ENCODE measurements at places on chromosomes 2 and 18.

- DNase-seq, result no peak
Observed at GRCh38 chr2:28352610-28353195, 40.0 kb upstream of the FOSL2 start.

DNA sequence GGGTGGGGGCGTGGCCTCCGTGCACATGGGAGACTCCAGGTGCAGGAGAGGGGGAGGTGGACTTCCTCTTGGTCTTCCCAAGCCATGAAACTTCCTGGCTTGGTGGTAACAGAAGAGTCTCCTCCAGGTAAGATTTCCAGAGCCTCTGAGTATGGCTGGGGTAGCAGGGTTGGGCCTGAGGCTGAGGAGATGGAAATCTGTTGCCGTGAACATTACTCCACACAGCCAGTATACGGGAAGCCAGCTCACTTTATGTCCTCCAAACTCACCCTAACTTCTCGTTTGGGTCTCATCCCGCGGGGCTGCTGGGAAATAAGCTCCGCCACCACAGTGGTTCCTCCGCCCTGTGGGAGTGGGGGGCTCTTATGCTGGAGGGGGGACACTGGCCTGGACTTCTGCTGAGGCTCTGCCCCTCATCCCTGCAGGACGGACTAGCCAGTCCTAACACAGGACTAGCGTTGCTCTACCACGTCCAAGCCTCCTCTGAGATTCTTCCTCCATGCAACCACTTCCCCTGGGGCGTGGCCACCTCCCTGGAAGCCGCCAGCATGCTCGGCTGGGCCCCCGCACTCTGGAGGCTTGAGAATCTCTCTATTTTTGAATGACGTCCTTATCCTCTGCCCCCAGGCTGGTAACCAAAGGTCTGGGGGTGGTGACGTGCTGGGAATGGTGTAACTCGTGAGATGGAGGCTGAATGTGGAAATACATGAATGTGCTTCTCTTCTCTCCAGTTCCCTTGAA is 777 bp upstream of the RAB17 start:
- DNase-seq, result no peak

- DNase-seq, result no peak
Observed at GRCh38 chr18:68769461-68769860, 28.4 kb upstream of the CCDC102B start.

DNA sequence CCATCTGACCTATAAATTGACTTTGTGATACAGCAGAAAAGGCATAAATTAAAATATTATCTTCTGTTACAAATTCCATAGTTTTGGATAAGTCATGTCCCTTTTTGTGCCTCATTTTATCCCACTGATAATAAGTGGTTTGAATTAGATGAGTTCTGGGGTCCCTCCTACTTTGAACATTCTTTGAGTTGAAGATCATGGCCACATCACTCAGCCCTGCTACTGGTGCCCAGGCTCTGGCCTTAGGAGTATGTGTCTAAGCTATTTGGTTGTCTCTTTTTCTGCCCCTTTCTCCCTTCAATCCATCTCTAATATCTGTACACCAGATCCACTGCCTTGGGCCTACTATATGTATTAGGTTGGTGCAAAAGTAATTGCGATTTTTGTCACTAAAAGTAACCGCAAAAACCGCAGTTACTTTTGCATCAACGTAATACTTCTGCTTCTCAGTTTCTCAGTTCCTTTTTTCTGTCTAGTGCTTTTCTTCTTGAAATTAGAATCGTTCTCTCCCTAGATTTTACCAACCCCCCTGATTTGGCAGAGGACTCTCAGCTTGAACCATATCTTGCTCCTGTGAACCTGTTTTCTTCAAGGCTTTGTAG is 362.5 kb upstream of the TNP1 start:
- no peak for DNase-seq

- no peak for DNase-seq
Observed at GRCh38 chr2:17166506-17166905, 351.7 kb downstream of the RAD51AP2 start.

DNA sequence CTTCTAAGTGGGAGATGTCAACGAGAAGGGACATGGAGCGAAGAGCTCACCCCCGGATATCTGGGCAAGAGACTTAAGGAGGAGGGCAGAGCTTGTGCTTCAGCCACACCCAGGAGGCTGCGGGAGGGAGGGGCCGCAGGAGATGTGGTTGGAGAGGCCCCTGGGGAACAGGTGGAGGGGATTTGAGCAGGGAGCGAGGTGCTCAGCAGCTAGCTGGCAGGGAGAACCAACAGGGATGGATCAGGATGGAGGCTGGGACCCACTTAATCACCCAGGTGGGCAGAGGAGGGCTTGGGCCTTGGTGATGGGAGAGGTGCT is 78.3 kb downstream of the MBP start:
- DNase-seq, result no peak

- no peak for DNase-seq
Observed at GRCh38 chr2:10119601-10120157, 2.9 kb upstream of the RRM2 start.

GRCh38 chr2:153189091-153189888 is 289.3 kb downstream of the RPRM start:
- DNase-seq, result no peak

GRCh38 chr18:22939649-22940048 is 6.5 kb downstream of the RBBP8 start:
- no peak for DNase-seq

DNA sequence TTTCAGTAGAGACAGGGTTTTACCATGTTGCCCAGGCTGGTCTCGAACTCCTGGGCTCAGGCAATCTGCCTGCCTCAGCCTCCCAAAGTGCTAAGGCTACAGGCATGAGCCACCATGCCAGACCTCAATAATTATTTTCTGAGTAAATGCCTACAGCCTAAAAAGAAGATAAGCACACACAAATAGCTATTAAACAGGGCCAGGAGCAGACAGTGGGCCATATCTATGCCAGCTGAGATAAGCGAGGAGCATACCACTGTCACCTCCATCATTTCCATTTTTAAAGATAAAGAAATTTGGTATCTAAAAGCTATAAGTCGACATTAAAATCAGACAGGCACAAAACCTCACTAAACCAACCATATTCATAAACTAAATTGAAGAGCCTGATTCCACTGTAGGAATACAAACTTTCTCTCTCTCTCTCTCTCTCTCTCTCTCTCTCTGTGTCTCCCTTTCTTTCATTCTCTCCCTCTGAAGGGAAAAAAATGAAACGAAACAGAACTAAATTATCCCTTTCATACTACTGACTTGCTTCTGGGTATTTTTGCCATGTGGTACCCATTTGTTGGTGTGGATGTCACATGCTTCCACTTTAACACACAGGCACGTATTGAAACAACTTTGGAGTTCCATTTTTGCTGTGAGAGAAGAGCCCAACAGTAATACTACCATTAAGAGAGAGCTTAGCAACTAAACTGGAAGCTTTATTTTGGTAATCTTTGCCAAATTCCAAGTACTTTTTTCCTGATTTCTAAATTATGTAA is 51.0 kb downstream of the FARSB start:
- DNase-seq, result no peak
